CD4-positive, alpha-beta T cell (primary cell): ENCODE measurements at places on chromosomes 7 and 10.

GRCh38 chr7:117937753-117938483 lies 64.7 kb upstream of the CTTNBP2 start:
- no peak for DNase-seq

GRCh38 chr7:156962145-156962544 lies 12.6 kb downstream of the NOM1 start:
- no peak for DNase-seq

- no peak for DNase-seq
These were observed 38.7 kb upstream of the EEPD1 start for GRCh38 chr7:36114355-36114754.

GRCh38 chr7:35596061-35596460 lies 98.9 kb downstream of the HERPUD2 start:
- no peak for DNase-seq

DNA sequence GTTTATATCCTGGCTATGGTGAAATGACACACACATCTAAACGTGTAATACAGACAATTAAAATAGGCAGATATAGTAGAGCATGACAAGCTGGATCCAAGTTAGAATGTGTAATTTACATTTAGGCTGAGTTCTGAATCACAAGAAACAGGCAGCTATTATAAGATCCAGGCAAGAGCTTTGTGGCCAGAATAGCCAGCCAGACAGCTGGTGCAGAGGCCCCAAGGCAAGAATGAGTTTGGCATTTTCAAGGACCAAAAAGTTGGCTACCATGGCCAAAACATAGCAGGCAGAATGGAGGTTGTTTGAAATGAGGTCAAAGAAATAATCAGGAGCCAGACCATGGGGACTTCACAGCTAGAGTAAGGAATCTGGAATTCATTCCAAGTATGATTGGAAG lies 281.7 kb downstream of the MTERF1 start:
- DNase-seq: no peak

DNA sequence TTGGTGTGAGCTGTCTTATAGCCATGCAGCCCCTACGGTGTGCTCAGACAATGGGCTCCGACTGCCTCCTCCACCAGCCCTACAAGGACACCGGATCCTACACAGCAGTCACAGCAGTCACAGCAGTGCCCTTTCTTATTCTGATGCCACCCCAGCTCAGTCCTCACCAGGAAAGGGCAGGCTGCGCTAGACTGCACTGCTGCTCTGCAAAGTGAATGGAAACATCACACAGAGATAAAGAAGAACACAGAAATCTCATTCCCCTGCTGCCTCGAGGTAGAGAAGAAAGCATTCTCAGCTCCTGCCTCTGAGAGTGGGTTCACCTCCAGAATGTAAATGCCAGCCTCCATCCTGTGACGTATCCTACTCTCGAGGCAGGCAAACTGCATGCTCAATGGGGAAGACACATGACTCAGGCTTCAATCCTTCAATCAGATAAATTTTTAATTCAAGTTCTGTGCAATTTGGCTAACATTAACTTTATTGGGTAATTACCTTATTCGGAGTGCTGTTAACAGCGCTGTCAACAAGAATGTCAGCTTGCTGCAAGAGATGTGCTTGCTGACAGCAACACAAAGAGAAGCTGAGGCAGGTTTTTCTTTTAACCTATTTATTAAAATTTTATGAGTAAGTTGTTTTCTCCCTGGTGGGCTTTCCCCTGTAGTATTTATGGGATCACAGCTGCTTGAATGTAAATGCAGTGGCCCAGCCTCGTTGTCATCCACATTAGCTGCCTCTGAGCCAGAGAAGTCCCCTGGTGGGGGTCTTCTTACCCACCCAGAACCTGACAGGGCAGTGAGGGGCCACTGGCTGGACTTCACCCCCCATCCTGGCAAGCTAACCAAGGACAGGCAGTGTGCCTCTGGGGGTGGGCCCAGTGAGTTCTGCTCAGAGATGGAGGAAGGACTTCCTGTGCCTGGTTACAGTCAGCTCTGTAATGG lies 241.3 kb upstream of the KMT2E start:
- no peak for DNase-seq
